ENCODE measurements at places on chromosomes 7 and 10.

DNA sequence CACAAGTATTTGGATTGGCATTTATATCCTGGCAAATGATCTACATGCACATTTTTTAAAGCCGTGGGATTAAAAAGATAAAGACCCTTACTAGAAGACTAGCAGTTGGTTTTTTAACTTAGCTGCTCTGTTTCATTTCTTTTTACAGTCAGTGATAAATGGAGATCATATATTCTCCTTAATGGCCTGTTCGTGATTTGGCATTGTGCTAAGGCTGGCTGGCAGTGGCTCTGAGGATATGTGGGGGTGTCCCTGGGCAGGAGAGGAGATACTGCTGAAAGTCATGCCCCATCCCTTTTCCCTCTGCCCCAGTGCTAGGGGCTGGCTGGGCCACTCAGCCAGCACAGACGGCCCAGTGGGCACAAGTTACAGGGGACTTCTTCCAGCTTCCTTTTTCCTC, 341.7 kb downstream of the PRPF18 start:
- DNase-seq, result no peak

GRCh38 chr10:47244560-47245500, 55.2 kb upstream of the GDF10 start:
- no peak for DNase-seq

GRCh38 chr10:64416011-64416410, 894.8 kb downstream of the REEP3 start:
- no peak for DNase-seq

DNA sequence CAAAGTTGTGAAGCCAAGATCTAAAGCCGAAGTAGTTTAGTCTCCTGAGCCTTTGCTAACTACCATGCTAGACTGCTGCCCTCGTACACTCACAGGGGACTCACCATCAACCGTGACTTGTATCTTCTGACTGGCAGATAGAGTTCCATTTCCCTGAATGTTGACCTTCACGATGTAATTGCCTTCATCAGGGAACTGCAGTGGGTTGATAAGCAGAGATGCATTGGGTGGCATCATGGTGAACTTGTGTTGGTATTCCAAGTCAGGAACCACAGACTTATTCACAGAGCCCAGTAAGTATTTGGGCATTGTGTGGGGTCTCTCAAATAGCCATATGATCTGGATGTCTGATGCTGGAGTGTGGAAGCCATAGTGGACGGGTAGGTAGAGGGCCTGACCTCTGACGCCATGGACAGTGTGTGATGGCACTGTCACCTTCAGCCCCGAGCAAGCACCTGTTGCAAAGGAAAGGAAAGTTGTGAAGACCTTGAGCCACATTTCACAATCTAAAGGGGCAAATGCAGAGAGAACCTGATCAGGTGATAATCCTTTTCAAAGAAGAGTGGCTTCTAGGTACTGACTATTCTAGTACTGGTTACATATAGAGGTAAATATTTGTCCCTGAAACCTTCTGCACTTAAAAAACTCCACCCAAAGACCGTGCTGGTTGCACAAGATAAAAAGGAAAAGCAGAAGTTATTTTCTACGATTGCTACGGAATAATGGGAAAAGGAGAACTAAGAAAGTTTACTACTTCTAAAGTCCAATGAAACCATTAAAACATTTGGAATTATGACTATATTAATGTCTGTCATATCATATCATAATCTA, 7.1 kb downstream of the HEPACAM2 start:
- DNase-seq, result no peak

- DNase-seq, result no peak
Measured at GRCh38 chr7:111290419-111290818, 199.5 kb downstream of the LRRN3 start.

- no peak for DNase-seq
Measured at GRCh38 chr10:125027871-125028869, 86.2 kb downstream of the ZRANB1 start.

- no peak for DNase-seq
Measured at GRCh38 chr7:93442478-93443224, 131.9 kb downstream of the CALCR start.

DNA sequence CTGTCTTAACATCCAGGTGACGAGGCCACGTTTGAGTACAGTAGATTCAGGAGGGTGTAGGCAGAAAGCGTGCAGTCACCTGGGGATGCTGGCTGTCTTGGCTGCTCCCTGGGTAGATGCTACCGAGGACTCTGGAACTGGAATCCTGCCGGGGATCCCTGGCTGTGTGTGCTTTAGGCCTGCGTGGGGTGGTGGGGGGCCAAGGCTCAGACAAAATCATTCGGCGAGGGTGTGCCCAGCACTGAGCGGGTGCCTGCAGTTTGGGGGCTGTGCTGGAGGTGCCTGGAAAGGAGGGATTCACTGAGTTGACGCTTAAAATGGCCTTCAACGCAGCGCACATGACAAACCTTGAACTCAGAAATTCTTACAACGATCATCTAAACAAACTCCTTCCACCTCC, 93.5 kb upstream of the PODXL start:
- no peak for DNase-seq

DNA sequence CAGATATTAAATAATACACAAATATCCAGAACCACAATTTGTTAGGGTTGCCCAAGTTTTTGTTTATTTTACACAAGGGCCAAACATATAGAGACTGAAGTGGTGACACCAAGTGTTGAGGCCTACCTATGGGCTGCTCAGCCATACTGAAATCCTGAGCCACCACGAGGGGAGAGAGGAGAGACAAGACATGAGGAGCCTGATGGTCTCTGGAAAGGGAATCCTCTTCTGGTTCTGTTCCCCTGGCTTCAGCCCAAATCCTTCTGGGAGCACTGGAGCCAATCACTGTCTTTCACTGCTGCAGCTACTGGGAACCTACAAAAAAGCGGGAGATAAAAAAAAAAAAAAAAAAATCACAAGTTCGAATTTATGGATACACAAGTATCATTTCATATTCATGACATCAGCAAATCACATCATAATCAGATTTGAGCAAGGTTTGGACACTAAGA, 1.9 kb downstream of the SKIDA1 start:
- DNase-seq, result no peak

- no peak for DNase-seq
Measured at GRCh38 chr10:67385566-67385965, 310.4 kb downstream of the CTNNA3 start.

- no peak for DNase-seq
Measured at GRCh38 chr7:79789584-79790345, 336.3 kb upstream of the MAGI2 start.

DNA sequence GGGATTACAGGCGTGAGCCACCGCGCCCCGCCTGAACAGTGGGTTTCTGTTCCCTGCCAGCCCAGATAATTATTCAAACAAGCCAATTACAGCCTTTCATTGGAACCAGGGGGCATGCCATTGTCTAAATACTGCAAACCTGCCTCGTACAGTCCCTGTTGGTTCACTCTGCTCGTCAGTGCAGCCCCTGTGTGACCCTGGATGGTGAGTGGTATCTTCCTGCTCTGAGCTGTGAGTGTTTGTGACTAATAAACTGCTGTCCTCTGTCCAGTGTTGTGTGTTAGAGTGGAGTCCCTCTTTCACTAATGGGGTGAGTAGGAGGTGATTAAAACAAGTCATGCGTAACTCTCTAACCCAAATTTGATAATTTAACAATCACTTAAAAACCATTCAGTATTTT, 176.5 kb upstream of the FAM3C start:
- no peak for DNase-seq

GRCh38 chr10:63713191-63714144, 192.3 kb downstream of the REEP3 start:
- no peak for DNase-seq

DNA sequence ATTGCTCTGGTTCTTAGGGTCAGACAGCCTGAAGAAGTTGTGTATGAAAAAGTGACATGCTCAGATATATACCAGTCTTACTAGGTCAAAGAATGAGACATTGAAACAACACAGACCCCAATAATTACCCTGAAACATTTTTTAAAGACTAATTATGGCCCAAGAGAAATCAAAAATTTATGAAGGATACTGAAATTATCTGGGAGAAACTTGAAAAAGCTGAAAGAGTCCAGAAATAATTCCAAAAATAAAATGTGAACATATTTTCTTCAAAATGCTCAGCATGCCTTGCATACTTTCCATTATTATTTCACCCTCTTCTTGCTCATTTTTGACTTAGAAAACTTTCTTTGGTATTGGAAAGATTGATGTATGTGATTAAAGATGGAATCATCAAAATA, 198.9 kb upstream of the CCDC6 start:
- no peak for DNase-seq

DNA sequence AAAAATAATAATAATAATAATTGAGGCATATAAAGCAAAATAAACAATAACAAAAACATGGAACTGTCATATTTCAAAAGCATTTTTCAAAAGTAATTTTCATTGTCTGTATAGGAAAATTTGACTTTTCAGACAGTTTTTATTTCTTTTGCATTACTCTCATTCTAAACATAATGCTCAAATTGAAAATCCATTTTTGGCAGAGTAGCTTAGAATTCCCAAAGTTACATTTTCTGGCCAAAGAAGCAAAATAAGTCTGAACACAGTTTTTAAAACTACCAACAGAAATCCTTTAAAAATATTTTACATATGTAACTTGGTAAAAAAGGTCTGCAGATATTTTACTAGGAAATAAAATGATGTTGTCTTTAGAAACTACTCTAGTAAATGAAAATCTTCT, 535.4 kb downstream of the ANKRD7 start:
- no peak for DNase-seq
